ENCODE measurements at places on chromosomes 3 and 15.

GRCh38 chr3:25854635-25855034 lies 64.7 kb downstream of the OXSM start:
- no peak for DNase-seq

GRCh38 chr15:30953731-30954378 lies 37.6 kb downstream of the MTMR10 start:
- no peak for DNase-seq

- peak; percentile 35 for DNase-seq
Observed at GRCh38 chr3:52769786-52770455, 819 bp downstream of the NEK4 start.

GRCh38 chr3:27714692-27715453 lies 7.2 kb downstream of the EOMES start:
- peak; percentile 7 for DNase-seq

- no peak for DNase-seq
Observed at GRCh38 chr15:74823324-74823723, 3.1 kb upstream of the CPLX3 start.

Measured in NCI-H526 treated with DMSO at 0.1 percent for 48 hours (cell line).